ENCODE measurements at places on chromosomes 12 and 14.

DNA sequence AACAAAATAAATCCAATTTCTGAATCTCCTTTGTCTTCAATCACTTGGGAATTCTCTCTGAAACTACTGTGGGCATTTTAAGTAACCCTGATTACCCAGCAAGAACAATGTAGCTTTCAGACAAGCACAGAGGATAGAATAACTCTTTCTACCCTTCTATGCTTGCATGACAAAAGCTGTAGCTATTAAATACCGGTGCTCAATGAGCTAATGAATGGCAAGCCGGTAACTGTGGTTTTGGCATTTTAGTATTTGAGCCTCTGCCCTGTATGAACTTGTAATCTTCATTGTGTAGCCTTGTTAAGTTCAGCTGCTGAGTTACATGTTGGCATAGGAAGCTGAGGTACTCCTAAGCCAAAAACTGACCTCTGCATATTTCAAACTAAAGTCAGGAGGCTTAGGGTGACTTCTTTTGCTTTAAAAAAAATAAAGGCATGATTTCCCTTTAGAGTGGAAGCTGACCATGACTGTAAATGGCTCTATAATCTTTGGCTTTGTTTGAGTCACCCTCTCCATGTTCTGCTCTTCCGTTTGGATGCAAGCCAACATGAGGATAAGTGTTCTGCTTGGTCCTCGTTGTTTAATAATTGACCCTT, 171.0 kb upstream of the HIF1A start:
- no peak for DNase-seq

DNA sequence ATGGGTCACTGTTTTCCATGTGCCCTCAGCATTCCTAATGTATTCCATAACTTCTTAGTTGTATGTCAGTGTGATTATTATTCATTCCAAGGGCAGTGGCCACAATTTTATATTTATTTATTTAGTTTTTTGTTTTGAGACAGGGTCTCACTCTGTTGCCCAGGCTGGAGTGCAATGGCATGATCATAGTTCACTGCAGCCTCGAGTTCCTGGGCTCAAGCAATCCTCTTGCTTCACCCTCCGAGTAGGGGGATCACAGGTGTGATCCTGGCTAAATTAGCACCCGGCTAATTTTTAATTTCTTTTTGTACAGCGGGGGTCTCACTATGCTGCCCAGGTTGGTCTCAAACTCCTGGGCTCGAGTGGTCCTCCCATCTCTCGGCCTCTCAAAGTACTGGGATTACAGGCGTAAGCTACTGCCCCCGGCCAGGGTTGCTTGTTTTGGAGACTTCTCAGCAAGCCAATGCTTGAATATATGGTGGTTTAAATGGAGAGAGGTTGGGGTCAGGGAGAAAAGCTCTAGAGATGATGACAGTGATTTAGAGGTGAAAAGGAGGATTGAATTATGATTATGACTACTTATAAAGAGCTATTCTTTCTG, 7.6 kb downstream of the GPRC5A start:
- no peak for DNase-seq

DNA sequence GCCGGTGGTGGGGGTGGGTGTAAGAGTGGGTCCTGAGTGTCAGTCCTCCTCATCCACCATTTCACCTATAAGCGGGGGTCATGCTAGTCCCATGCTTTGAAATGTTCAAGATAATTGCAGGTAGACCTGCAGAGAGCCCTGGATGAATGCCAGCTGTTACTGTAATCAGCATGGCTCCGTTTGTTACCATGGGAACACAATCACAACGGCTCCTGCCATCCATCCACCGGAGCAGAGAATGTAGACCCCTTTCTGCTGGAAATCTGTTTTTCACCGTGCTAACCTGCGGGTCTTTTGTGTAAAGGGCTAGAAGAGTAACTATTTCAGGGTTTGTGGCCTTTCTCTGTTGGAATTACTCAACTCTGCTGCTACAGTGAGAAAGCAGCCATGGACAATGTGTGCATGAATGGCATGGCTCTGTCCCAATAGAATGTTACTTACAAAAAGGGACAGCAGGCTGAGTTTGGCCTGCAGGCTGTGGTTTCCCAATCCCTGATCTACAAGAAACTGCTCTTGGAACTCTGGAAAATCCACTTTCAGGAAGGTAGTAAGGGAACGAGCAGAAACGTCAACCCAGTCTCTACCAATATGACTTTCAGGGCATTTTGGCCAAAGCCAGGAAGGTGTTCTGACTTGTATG, 36.1 kb downstream of the KCTD10 start:
- no peak for DNase-seq

DNA sequence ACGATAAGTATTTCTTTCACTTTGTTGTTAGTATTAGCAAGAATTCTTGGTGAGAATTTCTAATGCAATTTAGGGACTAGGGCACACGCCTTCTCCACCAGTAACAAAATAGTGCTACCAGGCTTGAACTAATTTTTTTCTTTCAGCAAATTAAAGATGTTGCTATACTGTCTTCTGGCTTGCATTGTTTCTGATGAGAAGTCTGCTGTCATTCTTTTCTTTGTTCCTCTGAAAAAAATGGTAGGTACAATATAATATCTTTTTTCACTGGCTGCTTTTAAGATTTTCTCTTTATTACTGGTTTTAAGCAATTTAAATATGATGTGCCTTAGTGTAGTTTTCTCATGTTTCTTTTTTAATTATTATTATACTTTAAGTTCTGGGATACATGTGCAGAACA, 171.2 kb downstream of the PCNX1 start:
- no peak for DNase-seq

DNA sequence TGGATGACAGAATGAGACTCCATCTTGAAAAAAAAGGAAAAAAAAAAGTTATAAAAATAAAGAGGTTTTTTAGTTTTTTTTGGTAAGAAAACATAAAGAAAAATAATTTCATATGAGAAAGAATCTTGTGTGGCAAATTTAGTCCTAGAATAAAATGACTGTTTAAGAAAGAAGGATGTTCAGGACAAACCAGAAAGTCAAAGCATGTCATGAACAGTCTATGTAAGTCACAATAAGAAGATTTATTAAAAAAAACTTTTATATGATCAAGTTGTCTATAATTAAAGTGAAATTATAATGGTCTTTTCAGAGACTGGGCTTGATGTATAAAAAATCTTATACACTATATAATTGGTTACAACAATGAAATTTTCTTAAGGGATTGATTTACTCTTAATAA, 68.1 kb upstream of the HECTD1 start:
- no peak for DNase-seq

DNA sequence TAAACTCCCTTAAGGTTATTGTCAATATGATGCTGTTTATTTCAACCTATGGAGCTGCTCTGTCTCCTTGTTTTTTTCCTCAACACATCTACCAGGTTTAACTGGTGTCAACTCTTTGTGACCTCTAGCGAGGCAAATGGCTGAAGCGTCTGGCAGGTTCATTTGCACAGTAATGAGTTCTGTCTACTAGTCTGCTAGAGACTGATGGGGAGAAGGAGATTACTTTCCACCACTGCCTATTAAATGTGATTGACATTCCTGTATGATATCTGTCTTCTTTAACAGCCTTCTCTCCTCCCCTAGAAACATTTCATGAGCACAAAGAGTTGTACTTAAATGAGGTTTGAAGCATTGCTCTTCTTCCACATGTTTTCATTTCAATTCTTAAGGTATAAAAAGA, 253.7 kb downstream of the SLC6A15 start:
- no peak for DNase-seq

GRCh38 chr12:97899529-97899928, 436.9 kb downstream of the RMST start:
- no peak for DNase-seq

- peak; percentile 73 for DNase-seq
These were observed 769 bp downstream of the FKBP4 start for GRCh38 chr12:2795291-2796186.

GRCh38 chr12:122437656-122438121, 15.2 kb upstream of the CLIP1 start:
- no peak for DNase-seq

- no peak for DNase-seq
These were observed 18.5 kb upstream of the PMCH start for GRCh38 chr12:102215992-102216691.

- DNase-seq, result no peak
These were observed 88.6 kb downstream of the RAD51B start for GRCh38 chr14:67908052-67908754.

GRCh38 chr14:74980731-74981461, 21.8 kb upstream of the EIF2B2 start:
- DNase-seq, result no peak

DNA sequence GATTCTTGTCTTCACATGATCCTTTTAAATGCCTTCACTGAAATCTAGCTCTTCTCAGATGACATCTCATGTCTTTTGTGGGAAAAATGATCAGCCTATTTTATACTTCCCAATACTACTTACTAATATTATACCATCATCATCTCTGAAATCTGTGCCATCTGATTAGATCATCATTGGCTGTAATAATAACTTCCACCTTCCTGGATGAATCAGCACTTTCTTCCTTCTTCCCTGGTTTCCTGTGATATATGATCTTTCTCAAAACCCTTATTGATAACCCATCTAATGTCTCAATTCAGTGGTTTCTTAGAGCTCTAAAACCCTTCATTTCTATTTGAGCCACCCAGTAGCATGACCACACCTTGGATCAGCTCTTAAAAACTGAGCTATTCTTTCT, 30.9 kb downstream of the GPR137C start:
- DNase-seq, result no peak

GRCh38 chr12:125540580-125541204, 475.5 kb downstream of the AACS start:
- DNase-seq, result no peak

DNA sequence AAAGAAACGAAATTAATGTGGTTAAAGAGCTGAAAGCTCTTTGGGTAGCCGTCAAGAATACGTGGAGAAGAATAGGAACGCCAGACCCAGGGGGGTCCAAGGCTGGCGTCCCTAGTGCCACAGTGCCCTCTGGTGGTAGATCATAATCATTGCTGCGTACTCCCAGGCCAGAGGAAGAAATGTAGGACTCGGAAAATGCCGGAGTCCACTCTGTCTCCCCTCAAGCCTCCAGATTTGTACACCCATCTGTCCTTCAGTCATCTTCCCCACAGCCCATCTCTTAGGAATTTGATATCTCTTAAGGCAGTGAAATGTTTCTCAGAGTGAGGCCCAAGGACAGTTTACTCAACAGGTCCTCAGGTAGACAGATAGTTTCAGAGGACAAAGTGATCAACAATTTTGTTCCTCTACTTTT, 25.4 kb upstream of the PLEKHG6 start:
- DNase-seq, result peak; percentile 54

DNA sequence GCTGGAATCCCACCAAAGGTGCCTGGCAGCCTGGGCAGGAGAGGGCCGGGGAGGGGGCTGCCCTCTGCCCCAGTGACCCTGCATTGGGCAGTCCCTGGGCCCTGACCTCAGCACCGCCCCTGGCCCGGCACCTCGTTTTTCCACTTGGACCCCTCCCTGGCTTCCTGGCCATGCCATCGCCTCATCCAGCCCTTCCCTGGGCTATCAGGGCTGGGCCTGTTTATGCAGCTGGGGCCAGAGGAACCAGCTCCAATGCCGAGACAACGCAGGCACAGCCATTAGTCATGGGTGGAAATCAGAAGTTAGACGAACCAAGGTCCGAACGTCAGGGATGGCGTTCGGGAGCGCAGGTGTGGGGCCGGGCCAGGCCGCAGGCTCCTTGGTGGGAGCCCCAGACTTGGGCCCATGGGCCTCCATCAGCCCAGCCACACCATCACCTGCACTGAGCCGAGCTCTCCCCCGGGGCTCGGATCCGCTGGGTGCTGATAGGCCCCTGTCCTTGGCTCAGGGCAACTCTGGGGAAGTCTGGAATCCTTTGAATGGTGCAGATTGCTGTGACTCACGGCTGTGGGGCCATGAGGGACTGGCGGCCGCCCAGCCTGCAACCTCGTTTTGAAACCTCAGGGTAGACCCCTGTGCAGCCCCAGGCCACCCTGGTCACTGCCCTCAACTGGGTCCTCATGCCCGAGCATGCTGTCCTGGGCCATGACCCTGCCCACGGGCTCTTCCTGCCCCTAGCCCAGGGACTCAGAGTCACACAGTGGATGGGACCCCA, 169.4 kb downstream of the KIF26A start:
- no peak for DNase-seq

- DNase-seq, result no peak
These were observed 62.8 kb downstream of the LIN52 start for GRCh38 chr14:74147571-74147970.

GRCh38 chr14:60249321-60250256, 568 bp downstream of the PPM1A start:
- peak; percentile 74 for DNase-seq

GRCh38 chr12:125533434-125534029, 468.3 kb downstream of the AACS start:
- DNase-seq, result no peak

GRCh38 chr14:104681689-104682074, 7.7 kb upstream of the INF2 start:
- DNase-seq, result no peak

GRCh38 chr12:95553197-95553943, 2.1 kb upstream of the USP44 start:
- DNase-seq, result no peak

- DNase-seq, result no peak
These were observed 6.9 kb upstream of the NUDT14 start for GRCh38 chr14:105187935-105188524.

DNA sequence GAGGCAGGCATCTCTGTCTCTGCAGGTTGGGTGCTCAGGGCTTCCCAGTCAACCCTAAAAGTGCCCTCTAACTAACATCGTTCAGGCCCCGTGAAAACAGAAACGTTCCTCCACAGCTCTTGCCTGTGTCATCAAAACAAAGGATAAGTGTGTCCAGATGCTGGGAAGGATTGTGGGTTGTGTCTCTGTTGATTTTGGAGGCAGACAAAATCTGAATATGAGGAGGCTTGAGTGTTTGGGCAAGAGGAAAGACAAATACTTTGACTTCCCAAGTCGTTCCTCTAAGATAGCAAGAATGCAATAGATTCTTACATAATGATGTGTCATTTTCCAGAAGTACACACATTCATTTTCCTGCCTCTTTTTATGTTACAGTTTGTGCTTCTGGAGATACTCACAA, 52.9 kb downstream of the SERPINA3 start:
- no peak for DNase-seq

- DNase-seq, result no peak
These were observed 57.2 kb upstream of the ATP2A2 start for GRCh38 chr12:110223777-110224378.

- DNase-seq, result no peak
These were observed 14.5 kb upstream of the KRT83 start for GRCh38 chr12:52335598-52336262.

GRCh38 chr14:98937021-98937420, 335.0 kb downstream of the BCL11B start:
- no peak for DNase-seq

DNA sequence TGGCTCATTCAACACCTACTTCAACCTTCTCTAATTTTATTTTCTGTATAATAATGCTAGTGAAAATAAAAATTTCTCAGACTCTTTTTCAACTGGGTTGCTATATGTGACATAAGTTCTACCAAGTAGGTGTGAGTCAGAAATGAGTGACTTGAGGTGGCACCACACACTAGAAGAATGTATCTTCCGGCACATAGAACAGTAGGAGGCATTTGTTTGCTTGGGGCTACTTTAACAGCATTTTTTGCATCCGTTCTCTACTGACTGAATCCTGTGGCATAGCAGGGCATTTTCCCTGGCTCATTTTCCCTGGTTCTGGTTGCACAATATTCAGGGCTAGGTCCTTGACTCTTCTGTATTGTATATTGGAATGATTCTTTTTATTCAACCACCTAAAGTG, 194.0 kb upstream of the SLC16A7 start:
- DNase-seq, result no peak

- no peak for DNase-seq
These were observed 146.5 kb downstream of the SAMD4A start for GRCh38 chr14:54713379-54713778.

- DNase-seq, result no peak
These were observed 10.5 kb upstream of the NID2 start for GRCh38 chr14:52079239-52079959.

Measured in CD4-positive, alpha-beta memory T cell (primary cell).